ENCODE measurements at places on chromosomes 12 and 14. TPM values are rescaled to one million over a fixed set of nuclear protein-coding genes. Genes with fewer than 3 reads are reported as not detected.

GRCh38 chr14:103286460-103286859, 47.6 kb upstream of the EIF5 start:
- no peak for DNase-seq

DNA sequence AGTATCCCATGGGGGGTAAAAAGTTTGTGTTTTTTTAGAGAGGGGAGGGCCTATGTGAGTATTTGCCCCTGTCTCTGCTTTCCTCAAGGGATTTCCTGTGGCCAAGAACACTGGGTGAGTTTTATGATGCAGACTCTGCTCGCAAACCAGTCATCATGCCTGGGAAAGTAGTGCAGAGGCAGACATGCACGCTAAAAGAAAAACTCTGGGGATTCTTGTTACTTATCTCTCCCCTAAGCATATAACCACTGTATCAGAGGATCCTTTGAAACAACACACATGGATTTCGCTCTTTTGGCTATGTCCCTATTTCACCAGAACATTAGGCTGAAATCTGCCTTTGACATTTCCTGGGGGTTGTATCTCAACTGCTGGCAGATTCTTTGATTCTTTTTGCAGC, 1845.8 kb upstream of the SEL1L start:
- DNase-seq = no peak

GRCh38 chr12:113069751-113070116, 13.2 kb downstream of the DTX1 start:
- no peak for DNase-seq

- DNase-seq = peak; percentile 63
Observed at GRCh38 chr12:109464642-109465351, 12.3 kb downstream of the KCTD10 start.

DNA sequence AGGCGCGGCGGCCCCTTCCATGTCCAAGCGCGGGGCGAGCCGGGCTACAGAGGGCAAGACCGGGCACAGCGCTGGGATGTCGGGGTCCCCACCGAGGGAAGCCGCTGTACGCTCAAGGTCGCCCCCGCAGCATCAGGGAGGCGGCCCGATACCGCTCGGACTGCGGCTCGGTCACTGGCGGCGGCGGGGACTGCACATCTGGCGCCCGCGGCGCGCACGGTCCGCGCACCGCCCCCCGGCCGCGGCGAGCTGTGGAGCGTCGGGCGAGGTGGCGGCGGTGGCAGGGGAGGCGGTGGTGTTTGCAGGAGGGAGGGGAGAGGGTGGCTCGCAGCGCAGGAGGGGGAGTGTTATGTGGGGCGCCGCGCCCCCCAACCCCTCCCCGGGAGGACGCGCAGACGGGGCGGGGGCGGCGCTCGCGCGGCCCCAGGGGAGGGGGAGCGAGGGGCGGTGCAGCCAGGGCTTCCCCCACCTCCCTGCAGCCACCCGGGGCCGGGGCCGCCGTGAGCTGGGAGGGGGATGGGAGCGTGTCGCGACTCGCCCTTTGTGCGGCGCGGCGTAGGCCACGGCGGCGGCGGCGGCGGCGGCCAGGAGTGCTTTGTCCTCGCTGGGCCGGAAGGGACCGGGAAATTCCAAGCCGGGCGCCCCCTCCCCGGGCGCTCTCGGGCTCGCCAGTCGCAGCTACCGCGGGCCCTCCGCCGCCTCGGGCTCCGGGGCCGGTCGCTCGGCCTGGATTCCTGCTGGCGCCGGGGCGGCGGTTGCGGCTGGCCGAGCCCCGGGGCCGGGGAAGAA, at the start of gene NUAK1:
Gene NUAK1, minus strand, starts transcription at position 322 of the 789 bp plus-strand sequence. Its CDS starts 301 bp downstream, at position 21.
- peak; percentile 75 for DNase-seq

- DNase-seq = no peak
Observed at GRCh38 chr12:130220706-130221100, 58.4 kb downstream of the FZD10 start.

DNA sequence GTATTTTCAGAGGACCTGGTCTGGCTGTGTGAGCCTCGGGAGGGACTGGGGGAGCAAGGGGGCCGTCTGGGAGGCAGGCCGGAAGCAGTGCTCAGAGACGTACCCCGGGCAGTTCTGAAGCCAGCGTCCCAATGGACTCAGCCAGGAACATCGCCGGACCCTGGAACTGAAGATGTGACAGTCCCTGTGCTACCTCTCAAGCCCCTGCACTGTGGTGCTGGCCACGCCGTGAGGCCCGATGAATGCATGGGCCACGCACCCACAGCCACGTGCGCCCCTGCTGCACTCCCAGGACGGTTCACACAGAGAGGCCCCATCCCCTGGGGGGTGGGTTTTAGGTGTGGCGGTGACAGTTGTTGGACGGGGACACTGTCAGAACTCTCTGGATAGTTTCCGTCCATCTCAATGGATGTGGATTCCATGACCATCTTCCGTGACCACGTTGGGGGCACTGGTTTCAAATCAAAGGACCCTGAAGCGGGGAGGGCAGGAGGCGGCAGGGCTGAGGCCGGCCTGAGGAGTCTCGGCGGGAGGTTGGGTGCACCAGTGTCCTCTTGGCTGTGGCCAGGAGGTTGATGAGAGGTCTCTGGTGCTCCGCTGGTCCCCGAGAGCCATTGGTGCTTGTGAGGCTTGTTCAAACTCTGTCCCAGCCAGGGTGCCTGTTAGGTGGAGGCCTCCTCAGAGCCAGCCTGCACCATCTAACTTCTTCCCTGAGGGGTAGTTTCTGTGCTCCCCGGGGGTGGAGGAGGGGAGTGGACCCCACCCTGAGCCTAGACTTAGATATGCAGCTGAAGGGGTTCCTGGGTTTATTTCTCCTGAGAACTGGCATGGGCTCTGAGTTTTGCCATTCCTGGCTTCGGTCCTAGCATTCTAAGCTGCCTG, 36.3 kb upstream of the TSPAN9 start:
- no peak for DNase-seq

DNA sequence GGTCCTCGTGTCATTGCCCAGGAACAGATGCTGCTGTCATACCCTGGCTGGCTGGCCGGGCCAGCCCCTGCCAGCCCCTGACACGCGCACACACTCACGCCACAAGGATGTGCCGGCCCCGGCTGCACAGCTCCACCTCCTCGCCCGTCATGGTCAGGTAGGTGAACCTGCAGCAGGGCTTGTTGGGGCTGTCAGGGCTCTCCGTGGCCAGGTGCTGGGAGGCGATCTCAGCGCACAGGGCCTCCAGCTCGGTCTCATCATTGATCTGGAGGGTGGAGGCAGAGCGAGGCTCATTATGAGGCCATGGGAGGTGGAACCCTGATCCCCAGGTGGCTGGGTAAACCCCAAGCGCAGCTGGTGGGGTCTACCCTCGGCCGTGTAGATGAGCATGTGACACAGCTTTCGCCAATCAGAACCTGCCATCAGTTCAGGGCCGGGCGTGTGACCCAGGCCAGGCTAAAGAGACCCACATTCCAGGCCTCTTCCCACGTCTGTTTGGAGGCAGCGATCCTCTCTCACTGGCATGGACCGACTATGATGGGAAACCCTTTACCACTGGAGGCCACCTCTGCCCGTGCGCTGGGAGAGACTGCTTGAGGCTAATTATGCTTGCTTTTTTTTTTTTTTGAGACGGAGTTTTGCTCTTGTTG, 38.8 kb downstream of the TRAFD1 start:
- DNase-seq = peak; percentile 42

DNA sequence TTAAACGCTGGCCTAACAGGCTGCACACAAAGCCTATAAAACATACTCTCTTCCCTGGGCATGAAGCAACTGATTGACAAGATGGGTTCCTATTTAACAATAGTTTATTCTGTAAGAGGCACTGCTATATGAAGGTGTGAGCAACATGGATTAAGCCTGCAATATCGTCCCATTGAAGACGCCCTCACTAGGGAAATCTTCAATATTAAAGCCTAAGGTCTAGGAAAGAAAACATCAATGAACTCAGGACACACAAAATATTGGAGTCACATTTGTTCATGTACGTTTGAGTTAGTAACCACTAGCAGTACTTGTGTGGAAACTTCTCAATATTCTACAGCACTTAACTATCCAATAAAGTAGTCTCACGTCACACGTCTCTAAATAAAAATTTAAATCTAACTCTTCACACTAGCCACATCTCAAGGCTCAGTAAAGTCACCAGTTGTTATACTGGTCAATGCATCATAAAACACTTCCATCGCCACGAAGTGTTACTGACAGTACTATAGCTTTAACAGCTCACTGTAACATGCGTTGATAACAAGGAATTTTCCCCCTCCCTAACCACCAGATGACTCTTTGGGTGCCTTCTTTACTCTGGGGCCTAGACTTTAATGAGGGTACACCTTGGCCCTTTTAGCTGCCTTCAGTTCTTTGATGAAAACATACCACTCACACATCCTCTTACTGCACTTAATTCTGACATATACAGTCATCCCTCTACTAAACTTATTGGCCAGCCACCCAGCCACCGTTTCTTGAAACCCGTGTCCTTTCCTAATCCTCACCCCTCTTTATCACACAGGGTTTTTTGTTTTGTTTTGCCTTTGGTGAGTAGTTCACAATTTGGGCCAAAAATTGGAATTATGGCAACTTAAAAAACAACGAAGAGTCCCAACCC, 50.1 kb upstream of the OR5AU1 start:
- DNase-seq = no peak

DNA sequence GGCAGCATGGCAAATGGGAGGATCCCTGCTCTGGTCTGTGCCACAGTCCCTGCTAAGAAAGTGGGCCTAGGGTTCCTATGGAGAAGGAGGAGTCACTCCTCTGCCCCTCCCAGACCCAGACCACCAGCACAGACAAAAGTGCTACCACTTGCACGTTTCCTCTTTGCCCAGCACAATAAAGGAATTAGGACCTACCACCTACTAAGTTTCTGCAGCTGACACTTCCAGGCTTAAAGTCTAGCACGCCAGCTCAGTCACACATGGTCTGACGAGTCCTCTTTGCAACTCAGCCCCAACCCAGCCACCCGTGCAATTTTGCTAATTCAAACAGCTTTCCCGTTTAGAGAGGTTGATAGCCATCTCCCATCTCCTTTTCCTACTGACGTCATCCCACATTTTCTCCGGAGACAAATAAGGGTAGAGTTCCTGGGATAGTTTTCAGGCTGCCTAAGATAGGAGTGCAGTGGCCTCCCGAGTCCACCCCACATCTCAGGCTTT, 66.2 kb upstream of the PTGR2 start:
- peak; percentile 76 for DNase-seq

- no peak for DNase-seq
Observed at GRCh38 chr12:119989361-119989730, 310 bp downstream of the BICDL1 start.

Gene OTOGL
- not detected for polyA plus RNA-seq

DNA sequence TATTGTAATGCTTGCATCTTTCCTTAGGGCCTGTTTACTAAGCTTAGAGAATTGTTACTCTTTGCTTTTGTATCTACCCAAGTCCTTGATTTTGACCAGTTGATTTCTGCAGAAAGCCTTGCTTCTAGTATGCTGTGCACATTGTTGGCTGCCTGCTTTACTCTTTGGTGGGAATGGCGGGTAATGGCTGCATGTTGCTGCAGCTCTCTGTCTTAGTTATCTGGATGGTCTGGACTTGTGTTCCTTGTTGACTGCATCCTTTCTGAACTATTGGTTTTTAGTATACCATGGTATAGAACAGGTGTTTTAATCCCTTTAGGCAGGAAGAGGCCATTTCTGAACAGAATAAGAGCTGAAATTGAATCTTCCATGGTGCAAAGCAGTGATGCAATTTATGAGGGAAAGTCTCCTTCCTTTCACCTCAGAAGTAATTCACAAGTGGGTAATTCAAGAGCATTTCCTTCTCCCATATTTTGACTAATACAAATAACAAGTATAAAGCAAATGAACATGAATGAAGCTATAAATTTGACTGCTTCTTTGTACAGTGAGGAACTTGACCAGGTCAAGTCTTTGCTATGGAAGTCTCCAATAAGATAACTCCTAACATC, 466.4 kb downstream of the NPAS3 start:
- no peak for DNase-seq

GRCh38 chr12:26164118-26164517, 31.3 kb upstream of the SSPN start:
- DNase-seq = no peak

Gene TPPP2
- 0.36 TPM for polyA plus RNA-seq

Gene GPRC5D
- polyA plus RNA-seq = not detected

Gene PLD4
- polyA plus RNA-seq = not detected

DNA sequence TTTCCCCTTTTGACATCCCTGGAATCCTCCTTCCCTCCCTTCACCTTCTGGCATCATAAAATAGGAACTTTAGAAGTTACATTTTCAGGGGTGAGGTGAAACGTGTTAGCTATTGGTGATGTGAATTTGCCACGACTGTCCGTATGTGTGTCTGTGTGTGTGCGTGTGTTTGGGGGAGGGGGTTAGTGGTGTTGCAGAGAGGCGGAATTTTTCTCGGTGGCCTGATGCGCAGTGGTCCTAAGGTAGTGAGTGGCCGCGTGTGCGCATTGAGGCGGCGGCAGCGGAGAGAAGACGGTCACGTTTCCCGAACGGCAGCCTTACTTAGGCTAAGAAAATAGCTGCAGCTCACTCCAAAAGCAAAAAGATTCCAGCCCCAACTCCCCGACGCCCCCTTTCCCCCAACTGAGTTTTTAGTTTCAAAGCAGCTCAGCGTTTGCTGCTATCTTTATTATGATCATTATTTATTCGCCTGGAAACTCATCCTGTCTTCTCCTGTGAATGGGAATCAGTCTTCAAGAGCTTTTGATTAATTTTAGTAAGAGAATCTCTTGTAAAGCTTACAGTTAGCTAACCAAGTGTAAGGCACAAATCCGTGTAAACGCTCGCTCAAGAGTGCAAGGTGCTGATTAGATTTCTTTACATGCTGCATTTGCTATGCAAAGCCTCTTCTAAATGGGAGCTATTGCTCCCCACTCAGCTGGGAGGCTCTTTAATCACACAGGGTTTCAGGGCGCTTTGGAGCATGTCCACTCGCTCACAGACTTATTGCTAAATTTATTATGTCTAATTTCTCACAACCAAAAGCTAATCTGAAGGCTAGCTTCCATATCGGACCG, 4.7 kb downstream of the FLRT2 start:
- no peak for DNase-seq

Gene HSPB8
- 18.0 TPM for polyA plus RNA-seq

- DNase-seq = no peak
Observed at GRCh38 chr12:8637244-8637643, 24.6 kb upstream of the AICDA start.

DNA sequence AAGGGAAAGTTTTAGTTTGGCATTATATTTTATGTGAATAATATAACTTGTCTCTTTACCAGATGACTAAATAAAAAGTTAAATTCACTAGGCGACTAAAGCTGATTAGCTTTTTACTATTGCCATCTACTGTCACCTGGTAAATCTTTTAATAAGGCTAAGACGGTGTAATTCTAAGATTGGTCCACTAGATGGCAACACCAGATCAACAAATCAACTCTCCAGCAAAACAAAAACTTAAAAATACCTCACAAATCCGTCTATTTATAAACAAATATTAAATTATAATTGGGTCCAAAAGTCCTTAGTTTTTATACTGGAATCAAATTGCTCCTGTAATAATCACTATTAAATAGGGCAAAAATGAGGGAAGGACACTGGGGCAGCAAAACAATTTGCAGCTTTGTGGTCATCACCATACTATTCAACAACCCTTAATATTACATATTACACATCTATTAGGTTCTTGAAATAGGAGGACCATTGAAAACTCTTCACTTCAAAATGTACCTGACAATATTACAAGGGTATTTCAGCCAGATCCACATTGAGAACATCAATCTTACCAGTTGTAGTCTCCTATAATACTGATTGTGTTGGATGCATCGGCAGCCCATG, 47.9 kb downstream of the GALC start:
- DNase-seq = no peak
